ENCODE measurements at places on chromosomes 7 and 10. TPM values are rescaled to one million over a fixed set of nuclear protein-coding genes. Genes with fewer than 3 reads are reported as not detected.

FRG2B gene
- not detected for total RNA-seq

C10orf53 gene
- total RNA-seq = not detected

GBX1 gene
- total RNA-seq = not detected

IRF5 gene
- 13.7 TPM for total RNA-seq

All from A549 treated with CORT108297 at 1 μM for 4 hours (cell line).